Activated CD4-positive, alpha-beta T cell treated with anti-CD3 and anti-CD28 coated beads, Interleukin-2, amount 50 U/mL, for 16 hours (primary cell): ENCODE measurements at places on chromosomes 11 and 22.

GRCh38 chr22:40281717-40282116, 64.6 kb upstream of the ADSL start:
- DNase-seq = no peak

DNA sequence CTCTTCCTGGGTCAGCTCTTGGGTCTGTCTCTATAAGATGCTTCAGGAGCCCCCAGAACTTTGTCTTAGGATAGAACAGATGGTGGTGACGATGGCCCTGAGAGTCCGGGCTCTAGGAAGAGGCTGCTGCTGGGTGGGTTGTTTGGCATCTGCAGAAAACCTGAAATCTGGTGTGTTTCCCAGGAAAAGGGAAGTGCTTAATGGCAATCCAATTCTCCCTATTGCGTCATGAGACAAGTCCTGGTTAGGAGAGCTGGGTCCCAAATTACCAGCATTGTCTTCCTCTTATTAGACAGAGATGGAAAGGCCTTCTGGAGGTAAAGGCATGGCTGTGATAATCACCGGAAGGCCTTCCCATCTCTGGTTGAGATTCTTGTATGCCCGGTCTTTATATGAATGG, 48.9 kb upstream of the GRAMD1B start:
- DNase-seq = no peak

DNA sequence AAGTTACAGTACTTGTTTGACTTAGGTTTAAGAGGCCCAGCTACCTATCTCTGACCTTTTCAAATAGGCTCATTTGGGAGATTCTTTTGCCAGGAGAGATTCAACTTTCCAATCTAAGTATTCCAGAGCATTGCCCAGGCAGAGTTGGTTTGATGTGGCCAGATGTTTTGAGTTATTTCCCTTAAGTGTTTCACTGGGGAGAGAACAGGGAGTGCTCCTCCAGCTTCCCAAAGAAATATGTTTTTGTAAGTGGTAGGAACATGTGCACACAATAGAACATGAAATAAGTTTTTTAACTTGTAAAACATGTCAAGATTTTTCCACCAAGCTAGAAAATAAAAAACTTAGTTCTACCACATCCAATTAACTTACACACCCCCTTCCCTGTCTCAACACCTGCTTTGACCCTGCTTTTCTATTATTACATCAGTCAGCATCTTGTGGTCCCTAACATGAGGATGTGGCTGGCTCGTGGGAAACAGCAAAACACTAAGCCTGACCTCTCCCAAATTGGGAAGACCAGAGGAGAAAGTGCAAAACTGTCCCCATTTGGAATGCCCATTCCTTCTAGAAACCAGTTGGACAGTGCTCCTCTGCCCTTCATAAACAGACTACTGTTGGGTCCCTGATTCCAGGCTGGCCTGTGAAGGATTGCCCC, 70.4 kb upstream of the RASSF10 start:
- no peak for DNase-seq

DNA sequence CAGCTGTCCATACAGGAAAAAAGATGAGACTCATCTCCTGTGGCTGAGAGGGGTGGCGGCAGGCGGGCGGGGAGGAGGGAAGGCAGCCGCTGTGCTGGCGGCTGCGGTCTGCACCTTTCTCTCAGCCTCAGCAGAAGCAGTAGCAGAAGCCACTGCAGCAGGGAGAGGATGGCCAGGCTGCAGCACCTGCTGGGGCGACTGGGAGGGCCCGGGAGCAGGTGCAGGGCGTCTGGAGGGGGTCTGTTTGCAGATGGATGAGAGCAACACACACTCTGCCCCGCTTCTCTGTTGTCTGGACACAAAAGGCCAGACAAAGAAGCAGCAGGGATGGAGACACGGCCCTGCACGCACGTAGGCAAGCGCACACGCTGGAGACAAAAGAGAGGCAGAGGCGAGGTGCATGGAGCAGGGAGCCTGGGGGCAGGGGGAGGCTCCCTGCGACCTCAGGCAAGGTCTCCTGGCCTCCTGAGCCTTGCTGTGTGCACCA, 9.3 kb upstream of the MIAT start:
- peak; percentile 57 for DNase-seq

GRCh38 chr11:42465623-42466022, 846.2 kb upstream of the API5 start:
- no peak for DNase-seq
